ENCODE measurements at places on chromosomes 1 and 21.

DNA sequence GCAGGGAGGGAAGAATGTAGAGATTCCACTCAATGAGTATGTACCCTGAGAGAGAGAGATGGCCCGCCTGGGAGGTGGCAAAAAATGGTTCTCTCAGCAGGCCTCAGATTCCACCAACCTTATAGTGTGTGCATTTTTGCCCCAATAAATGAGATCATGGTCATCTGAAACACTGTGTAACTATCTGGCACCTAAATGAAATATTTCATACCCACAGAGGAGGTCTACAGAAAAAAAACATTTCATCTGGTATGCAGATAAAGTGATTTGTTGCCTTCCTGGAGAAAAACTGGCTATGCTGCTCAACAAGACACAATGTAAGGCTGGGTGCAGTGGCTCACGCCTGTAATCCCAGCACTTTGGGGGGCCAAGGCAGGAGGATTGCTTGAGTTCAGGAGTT lies 4.9 kb downstream of the TMCO2 start:
- no peak for DNase-seq

GRCh38 chr1:173043253-173043652 lies 7.5 kb downstream of the TNFSF18 start:
- DNase-seq: no peak

GRCh38 chr1:175784831-175785230 lies 41.4 kb upstream of the TNR start:
- no peak for DNase-seq

DNA sequence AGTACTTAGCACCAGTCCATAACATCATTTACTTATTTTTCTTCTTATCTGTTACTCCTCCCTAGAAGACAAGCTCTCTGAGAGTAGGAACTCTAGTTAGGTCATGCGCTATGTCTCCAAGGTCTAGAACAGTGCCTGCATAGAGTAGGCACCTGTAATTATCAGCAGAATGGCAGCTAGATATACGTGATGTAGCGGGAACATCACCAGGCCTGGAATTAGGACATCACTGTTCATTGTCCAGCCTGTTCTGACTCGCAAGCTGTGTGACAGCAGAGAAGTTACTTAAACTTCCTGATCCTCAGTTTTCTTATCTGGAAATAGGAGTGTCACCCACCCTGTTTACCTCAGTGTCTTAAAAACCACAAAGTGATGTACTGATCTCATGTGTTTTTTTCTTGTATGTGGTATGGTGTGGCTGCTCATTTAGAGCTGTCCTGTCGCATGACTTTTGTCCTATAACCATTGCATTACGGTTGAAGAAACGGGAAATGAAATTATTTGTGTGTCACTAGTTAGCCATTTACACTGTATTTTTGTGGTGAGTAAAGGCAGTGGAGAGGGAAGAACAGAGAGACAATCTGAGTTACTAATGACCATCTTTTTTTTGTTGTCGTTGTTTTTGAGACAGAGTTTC lies 37.1 kb upstream of the EXO1 start:
- no peak for DNase-seq

DNA sequence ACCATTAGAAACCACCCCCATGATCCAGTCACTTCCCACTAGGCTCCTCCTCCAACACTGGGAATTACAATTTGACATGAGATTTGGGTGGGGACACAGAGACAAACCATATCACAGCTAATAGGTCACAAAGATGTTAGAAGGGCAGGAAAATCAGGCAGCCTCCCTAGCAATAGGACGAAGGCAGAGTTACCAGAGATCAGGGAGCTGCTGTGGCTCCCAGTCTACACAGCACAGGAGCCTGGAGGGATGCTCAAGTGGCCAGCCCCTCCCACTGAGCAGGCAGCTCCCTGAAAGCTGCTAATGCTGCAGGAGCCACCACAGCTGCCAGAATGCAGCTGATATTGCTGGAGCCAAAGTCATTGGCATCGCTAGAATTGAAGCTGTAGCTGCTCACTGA lies 51.0 kb downstream of the CR1L start:
- DNase-seq: no peak

GRCh38 chr1:248897412-248898337 lies 8.4 kb upstream of the PGBD2 start:
- DNase-seq: no peak

DNA sequence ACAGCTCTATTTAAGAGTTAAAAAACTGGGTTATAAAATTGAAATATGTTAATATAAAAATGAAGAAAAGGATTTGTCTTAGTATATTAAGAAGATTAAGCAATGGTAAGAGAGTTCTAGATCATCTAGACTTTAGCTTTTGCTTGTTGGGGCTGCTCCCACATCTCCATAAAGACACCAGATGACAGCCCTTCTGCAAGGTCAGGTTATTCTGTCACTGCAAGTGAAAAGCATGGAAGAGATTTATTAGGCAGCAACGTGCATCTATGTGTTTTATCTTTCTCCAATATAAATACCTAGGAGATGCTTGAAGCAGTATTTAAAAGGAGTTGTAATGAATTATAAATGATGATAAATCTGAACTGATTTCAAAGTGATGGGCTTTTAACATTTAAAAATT lies 1560.4 kb downstream of the AMY1C start:
- no peak for DNase-seq

DNA sequence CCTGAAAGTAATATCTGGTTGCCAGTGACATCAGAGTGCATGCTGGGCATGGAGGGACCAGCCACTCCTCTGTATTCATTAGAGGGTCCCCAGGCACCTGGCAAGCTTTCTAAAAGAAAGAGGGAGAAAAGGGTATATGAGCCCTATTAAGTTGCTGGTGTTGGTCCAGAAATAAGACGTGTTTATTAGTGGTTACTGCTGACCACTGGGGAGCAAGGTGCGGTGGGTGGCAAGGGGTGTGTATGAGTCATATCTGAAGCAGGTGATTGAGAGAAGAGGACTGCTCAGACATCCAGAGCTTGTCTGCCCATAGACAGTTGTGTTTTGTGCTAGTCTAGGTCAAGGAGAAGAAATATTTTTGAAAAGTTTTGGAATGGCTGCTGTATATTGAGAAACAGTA lies 298.1 kb downstream of the TM2D1 start:
- DNase-seq: no peak

- DNase-seq: no peak
These were observed 43.9 kb downstream of the DEGS1 start for GRCh38 chr1:224226849-224227502.

DNA sequence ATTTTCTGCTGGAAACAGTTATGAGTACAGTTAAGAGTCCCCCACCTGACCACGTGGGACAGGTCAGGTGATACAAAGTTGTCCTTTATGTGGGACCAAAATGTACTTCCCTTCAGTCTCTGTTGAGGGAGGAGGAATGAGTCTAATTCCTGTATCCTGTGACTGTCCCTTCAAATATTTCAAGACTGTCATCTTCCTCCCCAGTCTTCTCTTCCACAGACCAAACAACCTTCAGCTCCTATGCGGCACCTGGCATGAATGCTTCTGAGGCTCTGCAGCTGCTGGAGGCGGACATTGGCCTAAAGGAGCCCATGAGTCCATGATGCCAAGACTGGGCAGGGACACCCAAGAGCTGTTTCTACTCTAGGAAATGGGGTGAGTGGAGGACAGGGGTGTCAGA lies 72.1 kb upstream of the SIM2 start:
- no peak for DNase-seq

GRCh38 chr1:233327651-233328141 lies at the start of gene MAP3K21:
TSS of gene MAP3K21 (plus strand) at chr1:233327724. CDS start at chr1:233328029, 305 bp downstream.
- DNase-seq: no peak

- no peak for DNase-seq
These were observed 82.4 kb upstream of the PROX1 start for GRCh38 chr1:213905344-213905743.

- no peak for DNase-seq
These were observed 143.3 kb upstream of the JUN start for GRCh38 chr1:58927041-58927721.

DNA sequence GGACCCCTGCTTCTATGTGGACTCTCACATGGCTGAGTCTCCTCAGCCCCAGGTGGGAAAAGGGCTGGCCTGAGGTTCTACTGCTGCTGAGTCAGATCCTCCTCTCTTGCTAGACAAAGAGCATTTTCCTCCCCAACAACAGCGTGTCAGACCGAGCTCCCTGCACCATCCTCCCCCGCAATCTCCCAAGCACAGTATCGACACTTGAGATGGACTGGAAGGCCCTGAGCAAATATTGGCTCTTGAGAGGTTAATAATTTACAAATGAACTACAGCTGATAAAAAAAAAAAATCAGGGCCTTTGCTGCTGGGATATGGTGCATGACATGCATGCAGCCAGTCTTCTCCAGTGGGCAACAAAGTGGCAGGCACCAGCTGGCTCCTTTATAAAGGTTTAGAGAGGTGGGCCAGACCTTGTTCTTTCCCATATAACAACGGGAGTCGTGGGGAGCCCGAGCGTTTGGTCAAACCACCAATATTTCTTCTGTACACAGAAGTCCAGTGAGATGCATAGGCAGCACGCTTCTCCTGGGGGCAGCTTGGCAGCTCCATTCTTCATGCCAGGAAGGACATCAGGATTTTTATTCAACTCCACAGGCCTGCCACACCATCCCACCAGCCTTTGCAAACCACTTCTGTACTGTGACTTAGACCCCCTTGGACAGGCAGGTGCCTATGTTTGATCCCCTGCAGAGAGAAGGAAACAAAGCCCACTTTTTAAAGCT lies 55.4 kb upstream of the CAMK1G start:
- DNase-seq: no peak

- DNase-seq: no peak
These were observed 51.9 kb upstream of the CD34 start for GRCh38 chr1:207962716-207963426.

DNA sequence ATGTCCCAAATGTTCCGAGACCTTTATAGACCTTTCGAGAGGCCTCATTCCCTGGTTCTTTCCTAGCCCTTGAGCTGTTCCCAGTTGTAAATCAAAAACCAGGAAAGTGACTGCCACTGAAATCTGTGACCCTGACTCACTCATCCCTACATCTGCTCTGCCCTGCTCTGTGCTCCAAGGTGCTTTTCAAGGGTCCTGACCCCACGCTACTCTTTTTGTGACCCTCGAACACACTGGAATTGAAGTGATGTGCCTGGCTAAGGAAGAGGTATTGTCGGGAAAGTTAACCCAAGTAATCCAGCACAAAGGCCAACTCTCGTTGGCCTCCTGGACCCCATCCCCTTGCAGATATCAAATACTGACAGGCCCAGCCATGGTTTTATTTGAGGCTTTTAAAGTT lies 244.4 kb downstream of the HHAT start:
- DNase-seq: no peak

Measured in activated naive CD4-positive, alpha-beta T cell (primary cell).